ENCODE measurements at places on chromosomes 4 and X.

- no peak for DNase-seq
Observed at GRCh38 chr4:67723949-67724348, 23.0 kb upstream of the UBA6 start.

- no peak for DNase-seq
Observed at GRCh38 chr4:16000708-16001483, 37.9 kb upstream of the FGFBP2 start.

GRCh38 chr4:186981161-186981560 is 257.5 kb upstream of the FAT1 start:
- DNase-seq: no peak

GRCh38 chr4:170047771-170048354 is 21.7 kb upstream of the MFAP3L start:
- DNase-seq: peak; percentile 5

GRCh38 chrX:150372280-150372679 is 9.2 kb downstream of the MAMLD1 start:
- DNase-seq: no peak

DNA sequence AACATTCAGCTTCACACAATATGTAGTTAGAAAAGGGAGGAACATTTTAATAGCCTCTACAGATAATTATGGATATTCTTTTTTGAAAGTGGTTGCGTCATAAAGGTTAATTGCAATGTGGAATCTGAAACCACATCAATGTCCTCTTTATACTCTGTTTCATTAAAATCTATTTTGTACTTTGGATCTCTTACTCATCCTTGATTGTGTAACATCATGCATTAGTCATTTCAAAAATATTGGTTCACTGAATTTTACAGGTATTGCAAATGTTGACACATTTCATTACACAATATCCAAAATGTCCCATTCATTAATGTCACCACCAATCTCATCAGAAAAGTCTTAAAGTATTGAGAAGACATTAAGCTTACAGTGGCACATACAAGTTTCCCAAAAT is 62.7 kb upstream of the USP9X start:
- DNase-seq: no peak

- DNase-seq: no peak
Observed at GRCh38 chr4:150609131-150609530, 27.2 kb downstream of the MAB21L2 start.

GRCh38 chr4:8593264-8594096 is 915 bp downstream of the CPZ start:
- DNase-seq: no peak

DNA sequence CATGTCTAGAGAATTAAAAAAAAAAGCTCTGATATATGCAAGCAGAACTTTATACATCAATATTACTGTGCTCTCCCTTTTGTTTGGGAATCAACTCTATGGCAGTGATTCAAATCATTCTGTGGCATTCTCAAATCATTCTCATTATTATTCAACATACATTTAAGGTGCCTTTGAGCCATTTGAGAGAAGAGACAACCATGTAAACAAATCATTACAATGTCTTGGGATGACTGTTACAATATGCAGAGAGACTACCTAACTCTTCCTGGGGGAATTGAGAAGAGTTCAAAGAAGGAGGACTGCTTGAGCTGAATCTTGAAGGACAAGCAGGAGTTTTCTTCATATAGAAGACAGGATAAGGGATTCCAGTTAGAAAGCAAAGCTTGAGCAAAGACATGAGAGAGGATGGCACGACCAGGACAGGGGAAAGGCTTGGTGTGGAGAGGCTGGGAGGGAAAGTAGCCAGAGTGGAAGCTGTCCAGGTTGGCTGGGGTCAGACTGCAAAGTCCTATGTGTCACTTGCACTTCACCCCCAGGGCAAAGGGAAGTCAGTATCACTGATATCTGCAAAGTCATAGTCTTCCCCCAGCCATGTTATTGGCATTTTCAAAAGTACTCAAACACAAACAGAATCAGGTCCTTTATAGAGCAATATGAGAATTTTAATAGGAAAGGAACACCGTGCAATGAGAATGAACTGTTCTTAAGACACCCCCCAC is 9.0 kb downstream of the SEC24D start:
- DNase-seq: no peak

- DNase-seq: no peak
Observed at GRCh38 chr4:41290479-41290878, 33.8 kb downstream of the UCHL1 start.

GRCh38 chr4:153018684-153019083 is 82.6 kb downstream of the FHDC1 start:
- DNase-seq: no peak

DNA sequence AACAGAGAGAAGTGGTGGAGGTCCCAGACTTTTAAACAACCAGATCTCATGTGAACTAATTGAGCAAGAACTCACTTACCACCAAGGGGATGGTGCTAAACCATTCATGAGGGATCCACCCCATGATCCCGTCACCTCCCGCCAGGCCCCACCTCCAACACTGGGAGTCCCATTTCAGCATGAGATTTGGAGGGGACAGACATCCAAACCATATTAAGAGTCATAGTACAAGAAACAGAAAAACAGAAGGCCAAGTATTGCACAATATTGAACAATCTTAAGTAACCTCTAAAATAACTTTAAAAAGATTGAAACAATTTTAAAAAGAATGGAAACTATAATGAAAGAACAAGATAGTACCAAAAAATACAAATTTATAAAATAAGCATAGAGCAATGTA is 110.0 kb downstream of the CBR4 start:
- DNase-seq: no peak

DNA sequence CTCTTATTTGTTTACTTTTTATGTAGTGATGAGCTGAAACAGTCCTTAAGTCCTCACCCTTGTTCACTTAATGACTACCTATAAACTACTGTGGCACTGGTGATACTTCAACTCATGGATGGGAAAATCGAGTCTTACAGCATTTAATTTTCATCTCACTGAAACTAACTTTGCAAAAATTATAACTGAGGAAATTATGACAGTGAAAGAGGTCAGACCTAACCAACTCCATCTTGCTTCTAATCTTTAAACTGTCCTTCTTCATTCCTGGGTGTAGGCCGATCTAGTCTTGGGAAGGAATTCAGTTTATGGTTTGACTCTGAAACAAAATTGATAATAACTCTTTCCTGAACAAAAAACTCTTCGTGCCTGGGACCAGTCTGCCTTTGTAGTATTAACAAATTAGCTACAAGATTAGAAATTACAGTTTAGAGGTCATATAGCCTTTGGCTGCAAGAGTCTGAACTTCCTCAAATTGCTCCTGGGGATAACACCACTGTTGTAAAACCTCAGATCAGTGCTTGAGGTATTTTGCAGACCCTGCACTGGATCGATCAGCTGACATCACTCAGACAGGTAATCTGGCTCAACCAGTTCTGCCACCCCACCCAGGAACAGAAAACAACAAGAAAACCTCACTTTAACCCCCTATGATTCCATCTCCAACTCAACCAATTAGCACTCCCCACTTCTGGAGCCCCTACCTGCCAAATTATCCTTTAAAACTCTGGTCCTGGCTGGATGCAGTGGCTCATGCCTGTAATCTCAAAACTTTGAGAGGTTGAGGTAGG is 995.7 kb upstream of the PRKX start:
- no peak for DNase-seq

DNA sequence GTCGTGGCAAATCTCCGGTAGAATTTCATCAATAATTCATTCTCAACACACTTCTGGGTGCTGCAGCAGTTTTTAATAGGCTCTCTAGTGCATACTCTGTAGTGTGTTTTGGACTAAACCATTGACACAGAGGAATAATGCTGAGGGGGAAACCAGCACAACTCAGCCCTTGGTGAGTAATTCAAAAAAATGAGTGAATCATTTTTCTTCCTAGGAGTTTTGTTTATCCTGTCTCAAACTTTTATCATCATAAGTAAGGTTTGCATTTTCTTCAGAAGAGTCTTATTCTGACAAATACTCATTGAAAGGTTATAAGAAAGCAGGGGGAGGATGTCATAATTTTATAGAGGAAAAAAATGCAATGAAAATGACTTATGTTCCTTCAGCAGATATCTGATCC is 2542.7 kb downstream of the PCDH7 start:
- DNase-seq: no peak

GRCh38 chr4:78651250-78651860 is 99.8 kb downstream of the ANXA3 start:
- DNase-seq: no peak

DNA sequence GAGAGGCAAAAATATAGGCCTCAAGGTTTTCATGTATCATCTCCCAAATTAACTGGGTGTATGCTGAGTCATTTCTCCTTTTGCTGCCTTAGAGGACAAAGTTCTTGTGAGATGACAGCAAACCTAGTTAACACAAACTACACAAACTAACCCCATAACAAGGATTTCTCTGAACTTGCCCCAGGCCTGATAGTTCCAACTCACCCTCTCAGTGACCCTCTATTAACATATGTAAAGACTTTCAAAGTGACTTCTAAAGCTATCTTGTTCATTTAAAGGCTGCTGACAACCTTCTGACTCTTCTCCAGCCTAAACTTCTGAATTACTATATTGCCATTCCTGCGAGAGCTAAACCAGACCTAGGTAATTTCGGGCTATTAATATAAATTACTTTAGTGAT is 43.2 kb upstream of the CCDC149 start:
- no peak for DNase-seq

DNA sequence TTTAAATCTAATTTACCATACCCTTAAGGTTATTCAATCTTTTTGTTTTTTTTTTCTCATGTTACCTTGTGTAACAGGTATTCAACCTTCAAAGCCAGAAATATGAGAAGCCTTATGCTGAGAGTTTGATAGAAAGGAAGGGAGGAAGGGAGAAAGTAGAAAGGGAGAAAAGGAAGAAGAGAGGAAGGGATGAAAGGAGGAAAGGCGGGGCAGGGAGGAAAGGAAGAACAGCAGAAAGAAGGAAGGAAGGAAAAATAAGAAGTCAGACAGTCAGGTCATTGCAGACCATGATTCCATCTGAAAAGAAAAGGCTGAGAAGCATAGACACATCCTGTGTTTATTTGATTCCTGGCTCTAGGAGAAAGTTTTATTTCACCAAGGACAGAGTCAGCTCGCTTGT is 30.9 kb downstream of the RTL9 start:
- no peak for DNase-seq

DNA sequence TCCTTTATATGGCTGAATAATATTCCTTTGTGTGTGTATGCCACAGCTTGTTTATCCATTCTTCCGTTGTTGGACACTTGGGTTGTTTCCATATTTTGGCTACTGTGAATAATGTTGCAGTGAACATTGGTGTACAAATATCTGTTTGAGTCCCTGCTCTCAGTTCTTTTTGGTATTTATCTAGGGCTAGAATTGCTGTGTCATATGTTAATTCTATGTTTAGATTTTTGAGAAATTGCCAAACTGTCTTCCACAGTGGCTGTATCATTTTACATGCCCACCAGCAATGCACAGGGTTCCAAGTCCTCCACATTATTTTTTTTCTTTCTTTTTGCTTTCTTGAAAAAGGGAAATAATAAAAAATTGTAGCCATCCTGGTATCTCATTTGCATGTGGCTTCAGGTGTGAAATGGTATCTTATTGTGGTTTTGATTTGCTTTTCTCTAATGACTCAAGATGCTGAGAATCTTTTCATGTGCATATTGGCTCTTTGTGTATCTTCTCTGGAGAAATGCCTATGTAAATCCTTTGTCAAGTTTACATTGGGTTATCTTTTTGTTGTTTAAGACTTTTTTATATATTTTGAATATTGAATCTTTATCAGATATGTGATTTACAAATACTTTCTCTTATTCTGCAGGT is 129.7 kb downstream of the RAPGEF2 start:
- no peak for DNase-seq

GRCh38 chr4:2304877-2305561 is 43.1 kb upstream of the MXD4 start:
- no peak for DNase-seq

DNA sequence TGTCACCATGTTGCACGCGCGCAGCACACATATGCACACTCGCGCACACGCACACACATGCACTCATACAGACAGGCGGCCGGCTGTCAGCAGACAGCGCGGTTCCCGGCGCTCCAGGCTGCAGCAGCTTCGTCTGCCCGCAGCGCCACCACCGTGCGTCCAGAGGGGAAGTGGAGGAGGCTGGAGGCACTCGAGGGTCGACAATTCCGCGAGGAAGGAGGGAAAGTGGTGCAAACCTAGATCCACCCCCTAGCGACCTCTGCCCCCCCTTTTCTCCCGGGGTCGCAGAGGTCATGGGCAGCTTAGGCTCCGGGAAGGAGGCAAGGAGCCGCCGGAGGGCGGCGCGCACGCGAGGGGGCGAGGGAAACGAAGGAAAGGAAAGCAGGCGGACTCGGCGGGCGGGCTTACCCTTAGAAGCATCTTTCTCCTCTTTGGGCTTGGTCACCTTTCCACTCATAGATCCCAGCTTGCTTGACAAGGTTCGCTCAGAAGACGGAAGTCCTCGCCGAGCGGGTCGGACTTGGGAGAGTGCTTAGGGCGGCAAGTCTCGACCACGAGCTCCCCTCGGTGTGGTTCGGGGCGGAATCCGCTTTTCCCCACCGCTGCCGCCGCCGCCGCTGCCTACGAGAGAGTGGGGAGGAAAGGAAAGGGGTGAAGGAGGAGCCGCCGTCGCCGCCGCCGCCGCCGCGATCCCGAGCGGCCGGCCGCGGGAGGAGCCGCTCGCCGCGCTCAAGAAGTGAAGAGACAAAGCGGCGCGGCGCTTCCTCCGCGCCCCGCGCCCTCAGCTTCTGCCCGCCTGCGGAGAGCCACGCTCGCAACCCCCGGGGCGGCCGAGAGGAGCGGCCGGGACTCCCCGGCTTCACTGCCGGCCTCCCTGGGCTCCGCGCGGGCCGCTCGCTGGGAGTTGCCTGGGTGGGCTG is 326.6 kb upstream of the F9 start:
- DNase-seq: no peak

DNA sequence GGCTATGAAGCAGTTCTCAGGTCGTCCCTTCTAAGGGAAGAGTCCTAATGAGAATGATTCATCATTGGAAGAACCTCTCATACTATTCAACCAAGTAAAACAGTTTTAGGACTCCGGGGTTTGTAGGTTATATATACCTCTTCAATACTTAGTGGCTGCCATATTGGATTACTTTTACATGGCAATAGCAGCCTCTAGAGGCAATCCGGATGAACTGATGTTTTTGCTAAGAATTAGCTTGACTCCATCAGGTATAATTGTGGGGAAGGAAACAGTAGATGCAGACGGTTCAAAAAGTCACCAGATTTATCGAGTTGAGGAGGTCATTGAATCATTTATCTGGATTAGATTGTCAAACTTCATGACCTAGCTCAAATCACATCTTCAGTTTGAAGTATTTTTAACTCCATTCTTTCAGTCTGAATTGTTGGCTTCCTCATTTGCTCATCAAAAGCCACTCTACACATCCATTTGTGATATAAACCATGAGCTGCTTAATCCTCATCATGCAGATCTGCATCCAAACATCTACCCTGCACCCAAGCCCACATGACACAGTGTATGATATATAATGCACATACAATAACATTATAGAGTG is 28.4 kb downstream of the GUCY1B1 start:
- no peak for DNase-seq

Data from activated T-helper 1 cell treated with Interleukin-2 at 50 U/mL for 16 hours (primary cell).